Astrocyte of the cerebellum (primary cell): ENCODE measurements at places on chromosomes 7 and 10.
A peak's percentile ranks its signal among the peaks of the same experiment; 100 is the strongest.

DNA sequence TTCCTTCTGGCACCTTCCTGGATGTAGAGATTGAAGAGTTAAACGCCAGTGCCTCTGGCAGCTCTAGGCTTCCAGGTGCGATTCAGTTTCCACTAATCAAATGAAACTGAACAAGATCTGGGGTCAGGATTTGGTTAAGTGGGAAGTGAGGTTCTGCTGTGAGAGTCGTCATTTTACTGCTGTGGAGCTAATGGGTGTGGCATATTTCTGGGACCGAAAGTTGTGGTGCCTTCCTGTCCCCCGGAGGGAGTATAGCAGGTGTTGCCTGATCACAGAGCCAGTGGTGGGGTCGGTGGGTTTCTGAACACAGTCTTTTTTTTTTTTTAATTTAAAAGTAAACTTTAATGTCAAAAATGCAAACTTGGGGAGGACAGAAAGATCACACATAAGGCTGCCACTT, 37.0 kb upstream of the JAKMIP3 start:
- no peak for DNase-seq

DNA sequence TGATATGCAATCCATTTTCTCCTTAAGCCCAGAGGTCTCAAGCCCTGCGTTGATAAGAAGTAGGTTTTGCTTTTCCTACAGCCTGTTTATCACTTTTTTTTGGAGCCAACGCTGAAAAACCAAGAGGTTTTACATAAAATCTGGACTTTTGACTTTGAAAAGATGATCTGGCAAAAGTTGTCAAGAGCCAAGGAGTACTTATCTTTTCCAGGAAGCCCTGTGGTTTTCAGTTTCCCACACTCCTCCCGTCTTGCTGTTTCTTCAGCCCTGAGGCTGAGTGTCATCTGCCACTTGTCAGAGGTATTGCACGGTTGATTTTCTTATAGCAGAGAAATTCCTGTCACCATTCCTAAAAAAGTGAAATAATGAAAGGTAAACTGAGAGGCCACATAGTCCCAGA, 108.7 kb downstream of the TYW1 start:
- no peak for DNase-seq

DNA sequence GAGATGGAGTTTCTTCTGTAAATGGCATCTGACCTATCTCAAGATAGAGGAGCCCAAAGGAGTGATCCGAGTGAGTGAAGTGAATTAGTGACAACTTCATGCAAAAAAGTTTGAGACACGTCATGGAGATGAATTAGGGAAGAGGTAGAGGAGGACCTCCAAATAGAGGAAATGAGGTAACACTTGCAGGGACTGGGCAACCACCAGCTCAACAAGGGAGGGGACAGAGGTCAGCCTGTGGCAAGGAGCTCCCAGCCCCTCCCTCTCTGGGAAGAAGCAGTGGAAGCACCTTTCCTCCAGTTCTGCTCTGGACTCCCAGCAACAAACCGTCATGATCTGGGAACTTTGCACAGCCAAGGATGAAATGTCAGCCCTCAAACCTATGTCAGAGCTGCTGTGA, 83.5 kb upstream of the IKZF1 start:
- no peak for DNase-seq

DNA sequence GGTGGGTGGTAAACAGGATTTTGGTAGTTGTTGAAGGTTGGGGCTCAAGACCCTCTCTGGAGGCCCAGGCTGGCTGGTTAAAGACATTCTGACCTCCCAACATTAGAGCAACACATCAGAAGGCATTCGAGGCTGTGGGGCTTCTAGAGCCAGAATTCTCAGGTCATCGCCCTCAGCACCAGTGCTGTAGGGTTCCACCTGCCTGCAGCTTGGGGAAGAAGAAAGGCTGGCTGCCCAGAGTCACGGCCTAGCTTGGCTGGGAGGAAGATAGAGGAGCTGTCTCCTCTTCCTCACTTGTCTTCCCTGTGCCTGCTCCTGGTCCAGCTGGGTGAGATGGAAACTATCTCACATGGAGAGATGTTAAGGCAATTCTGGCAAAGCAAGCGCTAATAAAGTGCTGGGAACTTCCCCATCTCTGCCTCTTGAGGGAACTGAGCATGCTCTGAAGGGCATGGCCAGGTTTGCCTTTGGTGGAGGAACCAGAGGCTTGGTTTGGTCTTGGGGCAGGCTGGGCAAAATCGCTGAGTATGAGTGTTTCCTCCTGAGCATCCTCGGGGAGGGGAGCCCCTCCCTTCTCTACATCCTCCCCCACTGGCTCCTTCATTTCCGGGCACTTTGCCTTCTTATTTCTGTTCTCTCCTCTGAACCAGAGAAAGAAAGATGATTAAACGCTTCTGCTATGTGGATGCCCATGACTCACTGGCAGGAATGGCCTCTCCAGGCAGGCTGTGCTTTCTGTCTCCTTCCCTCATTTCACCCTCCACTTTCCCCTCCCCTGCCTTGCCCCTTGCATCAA, 509.0 kb upstream of the PODXL start:
- DNase-seq, result peak; percentile 89

GRCh38 chr7:137305901-137306621, 37.5 kb downstream of the PTN start:
- no peak for DNase-seq

DNA sequence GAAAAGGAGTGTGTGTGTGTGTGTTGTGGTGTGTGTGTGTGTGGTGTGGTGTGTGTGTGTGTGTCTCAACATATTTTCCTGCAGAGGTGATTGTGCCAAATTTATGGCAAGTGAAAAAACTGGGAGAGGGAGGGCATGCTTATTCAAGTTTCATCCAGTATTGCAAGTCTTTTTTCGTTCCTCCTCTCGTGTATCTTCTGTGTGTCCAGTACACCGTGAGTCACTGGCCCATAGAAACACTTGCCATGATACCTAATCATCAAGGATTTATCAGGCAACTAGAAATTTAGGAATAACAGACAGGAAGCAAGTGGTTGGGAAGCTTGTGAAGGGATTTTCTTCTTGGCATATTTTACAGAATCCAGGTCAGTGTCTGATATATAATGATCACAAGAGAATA, 820.5 kb downstream of the GATA3 start:
- DNase-seq, result no peak

GRCh38 chr10:70274643-70275042, 9.2 kb downstream of the NPFFR1 start:
- DNase-seq, result peak; percentile 95

DNA sequence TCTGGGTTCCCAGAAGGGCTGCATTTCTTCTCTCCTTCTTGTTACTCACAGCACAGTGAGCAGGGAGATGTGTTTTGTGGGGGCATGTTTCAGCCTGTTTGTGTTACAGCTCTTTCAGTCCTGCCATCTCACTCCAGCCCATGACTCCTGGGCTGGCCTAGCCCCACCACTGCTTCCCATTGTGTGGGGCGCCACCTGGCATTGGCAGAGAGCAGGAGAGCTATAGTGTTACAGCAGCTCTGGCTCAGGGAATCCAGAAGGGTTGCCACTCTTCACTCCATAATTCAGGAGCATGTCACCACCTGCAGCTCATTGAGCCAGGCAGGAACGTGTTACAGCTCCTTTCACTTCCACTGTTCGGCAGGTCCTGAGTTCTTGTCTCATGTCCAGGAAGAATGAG, 30.0 kb downstream of the CLDN12 start:
- DNase-seq, result no peak

- no peak for DNase-seq
Measured at GRCh38 chr7:102436118-102436517, 2.7 kb downstream of the ORAI2 start.

GRCh38 chr7:47737601-47738000, 155.7 kb upstream of the TNS3 start:
- DNase-seq, result no peak

- DNase-seq, result no peak
Measured at GRCh38 chr7:32479574-32480200, 10.5 kb downstream of the LSM5 start.

DNA sequence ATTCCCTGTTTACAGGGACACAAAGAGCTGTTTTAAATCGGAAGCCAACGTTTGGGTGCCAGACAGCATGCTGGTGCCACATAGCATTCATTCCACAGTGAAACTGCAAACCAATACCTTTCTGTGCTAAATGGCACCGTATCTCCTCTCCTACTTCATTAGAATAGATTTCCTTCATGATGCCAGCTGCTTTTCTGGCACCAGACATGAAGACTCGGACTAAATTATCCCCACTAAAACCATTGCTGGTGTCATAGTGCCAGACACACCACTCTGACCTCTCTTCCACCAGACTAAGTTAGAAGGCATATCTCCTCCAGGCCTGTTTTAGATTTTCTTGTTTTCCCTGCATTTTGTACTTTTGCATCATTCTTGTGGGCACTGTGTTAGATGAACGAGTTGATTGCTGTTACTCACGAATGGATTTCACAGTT, 155.1 kb downstream of the ETV1 start:
- DNase-seq, result no peak

- no peak for DNase-seq
Measured at GRCh38 chr10:52314822-52315552, 906 bp downstream of the DKK1 start.

DNA sequence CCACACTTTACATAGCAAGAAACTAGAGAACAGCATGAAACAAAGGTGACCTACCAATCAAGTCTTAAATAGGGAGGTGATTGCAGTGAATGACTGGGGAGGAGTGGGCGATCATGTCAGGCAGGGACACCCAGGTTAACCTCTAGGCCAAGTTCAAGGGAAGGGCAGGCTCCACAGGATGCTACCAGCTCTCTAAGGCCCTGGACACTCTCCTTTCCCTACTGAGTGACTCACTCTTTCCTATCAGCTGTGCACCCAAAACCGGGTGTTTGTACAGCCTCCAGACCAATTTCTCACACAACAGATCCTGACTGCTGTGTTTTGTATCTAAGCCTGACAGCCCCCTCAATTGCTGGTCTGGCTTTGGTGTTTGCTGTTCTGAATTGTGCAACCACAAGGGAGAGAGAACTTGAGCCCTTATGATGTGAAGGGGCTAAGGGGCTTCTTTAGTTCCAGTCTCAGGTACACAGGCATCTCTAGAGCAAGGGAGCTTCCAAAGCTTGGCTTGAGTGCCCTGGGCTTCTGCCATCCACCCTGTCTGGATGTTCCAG, 107.8 kb downstream of the TBXAS1 start:
- peak; percentile 49 for DNase-seq

GRCh38 chr7:72710983-72711382, 117.0 kb downstream of the TYW1B start:
- no peak for DNase-seq

GRCh38 chr7:91302794-91303193, 38.6 kb downstream of the FZD1 start:
- DNase-seq, result no peak

- peak; percentile 92 for DNase-seq
Measured at GRCh38 chr7:2873686-2874551, 29.8 kb upstream of the GNA12 start.

DNA sequence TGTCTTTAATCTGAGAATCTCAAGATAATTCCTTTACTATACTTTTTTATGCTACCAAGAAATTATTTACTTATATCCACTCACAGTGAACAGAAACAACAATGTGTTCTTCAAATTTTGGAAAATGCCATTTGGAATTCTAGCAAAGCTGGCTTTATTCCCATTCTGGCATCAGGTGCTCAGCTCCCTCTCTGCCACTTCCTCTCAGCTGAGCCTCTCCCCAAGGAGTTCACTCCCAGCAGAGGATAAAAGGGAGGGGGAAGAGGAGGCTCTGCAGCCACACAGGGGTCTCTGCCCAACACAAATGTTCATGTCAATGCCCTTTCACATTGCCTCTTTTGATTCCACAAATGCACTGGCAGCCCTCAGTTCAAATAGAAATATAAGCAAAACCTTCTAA, 116.9 kb downstream of the CPEB3 start:
- DNase-seq, result no peak

DNA sequence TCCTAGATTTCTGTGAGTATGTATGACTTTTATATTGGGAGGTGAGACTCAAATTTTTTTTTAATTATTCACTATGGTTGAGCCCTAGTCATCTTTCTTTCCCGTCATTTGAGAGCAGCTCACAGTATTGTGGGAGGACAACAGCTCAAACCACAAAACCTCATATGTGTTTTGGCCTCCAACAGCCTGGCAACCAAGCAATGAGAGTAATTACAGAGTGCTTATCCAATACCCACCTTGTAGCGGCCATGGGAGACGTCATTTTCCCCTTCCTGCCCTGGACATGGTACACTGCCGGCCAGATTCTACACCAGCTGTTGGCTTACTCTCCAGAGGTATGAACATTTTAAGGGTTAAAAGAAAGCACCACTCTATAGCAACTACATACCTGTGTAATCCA, 49.1 kb downstream of the DOCK4 start:
- DNase-seq, result peak; percentile 95

DNA sequence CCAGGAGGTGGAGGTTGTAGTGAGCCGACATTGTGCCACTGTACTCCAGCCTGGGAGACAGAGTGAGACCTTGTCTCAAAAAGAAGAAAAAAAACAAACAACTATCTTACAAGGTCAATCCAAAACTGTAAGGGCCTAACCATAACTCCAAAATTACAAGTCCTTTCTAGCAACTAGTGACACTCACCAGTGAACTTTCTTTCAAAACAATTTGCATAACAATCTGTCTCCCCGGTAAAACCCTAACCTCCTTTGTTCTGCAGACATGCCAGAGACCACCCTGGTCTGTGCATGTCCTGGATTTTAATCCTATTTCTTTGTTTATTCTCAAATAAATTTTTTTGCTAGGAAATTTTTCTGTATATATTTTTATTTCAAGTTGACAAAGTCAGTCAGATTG, 68.1 kb downstream of the EXOC6 start:
- DNase-seq, result no peak

DNA sequence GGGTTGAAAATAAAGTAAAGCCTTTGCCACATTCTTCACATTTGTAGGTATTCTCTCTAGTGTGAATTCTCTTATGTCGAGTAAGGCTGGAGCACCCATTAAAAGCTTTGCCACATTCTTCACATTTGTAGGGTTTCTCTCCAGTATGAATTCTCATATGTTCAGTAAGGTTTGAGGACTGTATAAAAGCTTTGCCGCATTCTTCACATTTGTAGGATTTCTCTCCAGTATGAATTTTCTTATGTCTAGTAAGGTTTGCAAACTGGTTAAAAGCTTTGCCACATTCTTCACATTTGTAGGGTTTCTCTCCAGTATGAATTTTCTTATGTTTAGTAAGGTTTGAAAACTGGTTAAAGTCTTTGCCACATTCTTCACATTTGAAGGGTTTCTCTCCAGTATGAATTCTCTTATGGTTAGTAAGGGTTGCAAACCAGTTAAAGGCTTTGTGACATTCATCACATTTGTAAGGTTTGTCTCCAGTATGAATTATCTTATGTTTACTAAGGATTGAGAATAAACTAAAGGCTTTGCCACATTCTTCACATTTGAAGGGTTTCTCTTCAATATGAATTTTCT, 41.4 kb downstream of the ZNF680 start:
- no peak for DNase-seq

DNA sequence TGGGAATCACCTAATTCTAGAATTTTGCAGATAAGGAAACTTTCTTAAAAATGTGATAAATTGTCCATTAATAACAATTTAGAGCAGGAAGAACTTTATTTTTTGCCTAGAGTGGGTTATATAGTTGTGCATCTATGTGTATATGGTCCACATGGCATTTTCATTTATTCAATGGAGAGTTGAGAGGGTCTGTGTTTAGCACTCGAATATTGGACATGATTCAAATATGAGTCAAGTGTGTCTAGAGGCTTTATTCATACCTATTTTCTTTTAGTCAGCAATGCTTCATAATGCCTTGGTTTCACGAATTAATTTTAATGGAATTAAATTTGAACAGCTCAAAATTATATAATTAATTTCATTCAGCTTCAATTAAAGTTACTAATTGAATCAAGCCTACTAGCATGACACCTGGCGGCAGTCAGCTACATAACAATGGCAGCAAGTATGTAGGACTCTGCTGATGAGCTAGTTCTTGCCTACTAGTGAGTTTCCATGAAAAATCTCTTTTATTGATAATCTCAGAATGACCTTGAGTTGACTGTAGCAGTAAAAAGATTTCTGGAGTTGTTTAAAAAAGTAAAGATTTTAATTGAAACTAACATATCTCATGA, 17.7 kb downstream of the MDFIC start:
- DNase-seq, result no peak
